ENCODE measurements at places on chromosomes 3 and 15. TPM values are rescaled to one million over a fixed set of nuclear protein-coding genes. Genes with fewer than 3 reads are reported as not detected.

SNTN gene
- not detected for total RNA-seq

MAGEL2 gene
- not detected for total RNA-seq

BOC gene
- not detected for total RNA-seq

GCSAM gene
- 9.3 TPM for total RNA-seq

DLL4 gene
- total RNA-seq, result not detected

GRCh38 chr15:67550522-67550921 lies 8.0 kb downstream of the MAP2K5 start:
- H3K4me1 ChIP-seq, result peaks cover 14% of the 10 kb centered on the region
- no peaks in the 10 kb centered on the region for H3K27me3 ChIP-seq
- no peak for DNase-seq
- no peak overlapping the region for H3K27ac ChIP-seq

- H3K4me3 ChIP-seq, result no peak overlapping the region
- no peaks in the 10 kb centered on the region for H3K27me3 ChIP-seq
- no peak overlapping the region for H3K27ac ChIP-seq
- H3K4me1 ChIP-seq, result peaks cover 10% of the 10 kb centered on the region
Observed at GRCh38 chr3:51269466-51269865, 115.6 kb upstream of the MANF start.

GRCh38 chr15:39922462-39923092 lies 2.5 kb upstream of the GPR176 start:
- H3K4me3 ChIP-seq, result no peak overlapping the region
- H3K36me3 ChIP-seq, result peaks cover 6% of the 10 kb centered on the region
- H3K27me3 ChIP-seq, result peaks cover 25% of the 10 kb centered on the region
- no peak overlapping the region for H3K27ac ChIP-seq
- H3K4me1 ChIP-seq, result peaks cover 25% of the 10 kb centered on the region

DNA sequence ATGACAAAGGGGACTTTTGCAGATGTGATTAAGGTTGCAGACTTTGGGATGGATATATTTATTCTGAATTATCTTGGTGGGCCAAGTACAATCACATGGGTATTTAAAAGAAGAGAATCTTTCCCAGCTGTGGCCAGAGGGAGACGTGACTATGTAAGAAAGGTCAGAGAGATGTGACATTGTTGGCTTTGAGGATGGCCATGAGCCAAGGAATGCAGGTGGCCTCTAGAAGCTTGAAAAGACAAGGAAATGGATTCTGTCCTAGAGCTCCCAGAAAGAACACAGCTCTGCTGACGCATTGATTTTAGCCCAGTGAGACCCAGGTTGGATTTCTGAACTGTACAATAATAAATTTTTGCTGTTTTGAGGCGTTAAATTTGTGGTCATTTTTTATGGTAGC lies 616.0 kb upstream of the TBL1XR1 start:
- H3K27me3 ChIP-seq, result no peaks in the 10 kb centered on the region
- DNase-seq, result no peak

DNA sequence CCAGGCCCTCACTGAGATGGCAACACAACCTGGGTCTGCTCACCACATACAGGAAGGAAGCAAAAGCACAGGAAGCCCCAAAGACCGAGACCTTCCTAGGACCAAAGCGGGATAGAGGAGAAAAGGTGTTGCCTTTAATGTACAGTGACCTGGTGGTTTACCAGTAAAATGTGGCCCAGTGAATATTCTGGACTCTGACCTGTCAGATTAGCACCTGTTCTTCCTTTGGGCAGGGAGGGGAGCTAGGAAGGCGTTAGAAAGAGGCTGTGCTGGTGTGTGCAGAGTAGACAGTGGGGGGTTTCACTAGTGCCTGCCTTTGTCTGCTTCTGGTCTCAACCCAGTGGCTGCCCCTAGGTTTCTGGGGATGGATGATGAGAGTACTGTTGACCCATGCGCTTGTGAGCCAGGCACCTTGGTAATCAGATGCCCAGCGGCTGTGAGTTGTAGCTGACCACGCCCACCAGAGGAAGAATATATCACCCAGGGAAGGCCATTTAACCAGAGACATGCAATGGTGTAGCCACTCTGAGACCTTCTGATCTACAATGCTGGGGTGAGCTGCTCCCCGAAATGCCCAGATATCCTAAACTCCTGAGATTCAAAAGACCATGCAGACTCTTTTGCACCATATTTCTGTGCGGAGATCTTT lies 90.1 kb upstream of the NEO1 start:
- no peak overlapping the region for H3K27ac ChIP-seq
- H3K36me3 ChIP-seq, result no peaks in the 10 kb centered on the region
- no peak for DNase-seq

- no peaks in the 10 kb centered on the region for H3K4me1 ChIP-seq
- peaks cover 1% of the 10 kb centered on the region for H3K27me3 ChIP-seq
- H3K36me3 ChIP-seq, result no peaks in the 10 kb centered on the region
- no peak overlapping the region for H3K4me3 ChIP-seq
- DNase-seq, result no peak
Observed at GRCh38 chr3:127277561-127277960, 10.3 kb downstream of the PRR20G start.

- H3K36me3 ChIP-seq, result peaks cover 36% of the 10 kb centered on the region
- no peaks in the 10 kb centered on the region for H3K4me1 ChIP-seq
- H3K4me3 ChIP-seq, result no peak overlapping the region
- no peak for DNase-seq
- H3K27ac ChIP-seq, result no peak overlapping the region
Observed at GRCh38 chr3:47661121-47661752, 82.6 kb upstream of the CSPG5 start.

- H3K27me3 ChIP-seq, result peaks cover 4% of the 10 kb centered on the region
- no peaks in the 10 kb centered on the region for H3K36me3 ChIP-seq
- H3K4me3 ChIP-seq, result no peak overlapping the region
- H3K4me1 ChIP-seq, result no peaks in the 10 kb centered on the region
Observed at GRCh38 chr15:70869346-70869745, 15.4 kb upstream of the LARP6 start.

DNA sequence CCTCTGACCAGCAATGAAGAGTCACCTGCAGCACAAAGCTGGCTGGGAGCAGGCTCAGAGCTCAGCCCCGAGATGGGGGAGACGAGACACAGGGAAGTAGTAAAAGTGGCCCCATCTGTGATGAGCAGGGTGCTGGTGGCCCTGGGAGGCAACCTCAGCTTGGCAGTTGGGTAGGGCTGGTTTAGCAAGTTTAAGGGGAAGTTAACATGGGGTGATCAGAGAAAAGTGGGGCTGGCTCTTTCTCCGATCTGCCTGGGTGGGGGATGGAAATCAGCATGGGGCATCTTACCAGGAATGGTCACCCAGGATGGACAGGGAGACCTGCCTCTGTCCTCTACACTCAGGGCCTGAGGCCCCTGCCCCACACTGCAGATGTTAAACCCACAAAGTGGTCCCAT lies 29.9 kb upstream of the SFMBT1 start:
- DNase-seq, result no peak
- peaks cover 24% of the 10 kb centered on the region for H3K4me1 ChIP-seq
- H3K27ac ChIP-seq, result no peak overlapping the region
- H3K27me3 ChIP-seq, result no peaks in the 10 kb centered on the region

DNA sequence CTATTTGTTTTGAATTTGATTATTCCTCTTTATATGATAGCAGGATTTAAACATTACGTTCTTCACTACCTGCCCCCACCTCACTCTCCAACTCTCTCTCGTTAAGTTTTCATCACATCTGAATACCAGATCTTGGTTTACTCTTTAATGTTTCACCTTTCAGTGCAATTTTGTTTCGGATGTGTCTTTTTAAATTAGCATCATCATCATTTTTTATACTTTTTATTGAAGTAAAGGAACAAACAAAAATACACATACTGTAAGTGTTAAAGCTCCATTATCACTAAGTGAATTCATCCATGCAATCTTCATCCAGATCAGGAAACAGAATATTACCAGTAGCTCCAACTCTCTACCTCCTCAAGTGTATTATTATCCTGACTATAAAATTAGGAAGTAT lies 310.6 kb downstream of the C3orf38 start:
- no peak overlapping the region for H3K27ac ChIP-seq
- DNase-seq, result no peak
- H3K27me3 ChIP-seq, result no peaks in the 10 kb centered on the region
- no peaks in the 10 kb centered on the region for H3K36me3 ChIP-seq

- no peak overlapping the region for H3K27ac ChIP-seq
- H3K4me3 ChIP-seq, result no peak overlapping the region
- DNase-seq, result no peak
- H3K27me3 ChIP-seq, result no peaks in the 10 kb centered on the region
Observed at GRCh38 chr3:169041677-169042171, 621.8 kb downstream of the MECOM start.

DNA sequence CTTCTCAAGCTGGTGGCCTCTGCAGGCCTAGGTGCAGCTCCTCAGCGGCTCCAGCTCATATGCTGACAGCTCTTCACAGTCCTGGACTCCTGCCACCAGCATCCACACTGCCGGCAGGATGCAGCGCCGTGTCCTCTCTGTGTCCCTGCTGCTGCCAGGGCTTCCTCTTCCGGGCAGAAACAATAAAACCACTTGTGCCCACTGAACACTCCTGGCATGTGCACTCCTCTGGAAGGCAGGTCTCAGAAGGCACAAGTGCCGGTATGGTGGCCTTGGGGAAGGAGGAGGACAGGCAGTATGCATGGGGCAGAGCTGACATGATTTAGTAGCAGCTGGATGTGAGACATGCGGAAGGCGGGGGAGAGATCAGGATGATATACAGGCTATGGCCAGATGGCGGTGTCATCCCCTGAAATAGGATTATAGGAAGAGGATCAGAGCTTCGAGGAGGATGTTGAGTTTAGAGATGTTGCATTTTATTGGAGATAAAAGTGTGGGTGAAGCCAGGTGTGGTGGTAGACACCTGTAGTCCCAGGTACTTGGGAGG lies 7.5 kb upstream of the MAN2A2 start:
- H3K36me3 ChIP-seq, result peaks cover 6% of the 10 kb centered on the region
- H3K4me3 ChIP-seq, result no peak overlapping the region
- no peak for DNase-seq
- H3K4me1 ChIP-seq, result no peaks in the 10 kb centered on the region
- no peaks in the 10 kb centered on the region for H3K27me3 ChIP-seq

DNA sequence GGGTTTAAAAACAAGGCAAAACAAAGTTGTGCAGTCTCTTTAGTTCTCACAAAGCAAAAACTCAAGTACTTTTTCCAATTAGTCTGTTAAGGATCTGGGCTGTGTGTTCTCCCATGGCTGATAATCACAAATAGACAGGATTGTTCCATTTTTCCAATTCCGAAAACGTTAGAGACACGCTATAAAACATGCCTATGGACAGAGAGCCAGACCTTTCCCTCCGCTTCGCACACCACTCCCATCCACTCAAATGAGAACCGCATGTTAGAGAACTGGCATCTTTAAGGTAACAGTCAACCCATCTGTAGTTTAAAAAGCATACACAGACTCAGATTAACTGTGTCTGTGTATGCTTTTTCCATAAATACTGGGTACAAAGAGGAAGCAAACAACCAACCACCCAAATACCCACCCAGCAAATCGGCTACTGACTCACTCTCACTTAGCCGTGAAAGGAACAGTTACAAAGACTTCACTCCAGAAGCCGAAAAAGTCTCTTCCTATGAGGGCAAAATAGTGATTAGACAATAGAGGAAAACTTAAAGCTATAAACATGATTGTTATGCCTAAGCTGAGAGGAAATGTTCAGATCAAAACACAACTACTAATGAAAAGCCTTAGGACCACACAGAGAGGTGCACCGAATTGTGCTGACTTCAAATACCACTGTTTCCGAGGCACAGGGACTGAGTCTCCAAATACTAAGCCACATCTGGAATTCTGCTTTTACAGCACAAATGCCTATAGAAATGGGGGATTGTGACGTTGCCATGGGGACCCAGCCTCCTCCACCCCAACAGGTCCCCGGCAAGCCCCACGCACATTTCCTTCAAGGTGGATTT lies 36.1 kb downstream of the IL17RD start:
- peaks cover 12% of the 10 kb centered on the region for H3K4me1 ChIP-seq
- H3K27me3 ChIP-seq, result peaks cover 7% of the 10 kb centered on the region
- H3K27ac ChIP-seq, result no peak overlapping the region
- no peak overlapping the region for H3K4me3 ChIP-seq
- H3K36me3 ChIP-seq, result no peaks in the 10 kb centered on the region

GRCh38 chr15:68298882-68299381 lies 21.4 kb downstream of the FEM1B start:
- H3K4me3 ChIP-seq, result peak overlapping the region; percentile 70
- peak; percentile 62 for DNase-seq
- peaks cover 35% of the 10 kb centered on the region for H3K4me1 ChIP-seq
- H3K36me3 ChIP-seq, result peaks cover 19% of the 10 kb centered on the region
- H3K27ac ChIP-seq, result peak overlapping the region; percentile 88
